CD4-positive, alpha-beta T cell treated with Interleukin-4 for 4 hours (primary cell): ENCODE measurements at places on chromosomes 7 and 10.

DNA sequence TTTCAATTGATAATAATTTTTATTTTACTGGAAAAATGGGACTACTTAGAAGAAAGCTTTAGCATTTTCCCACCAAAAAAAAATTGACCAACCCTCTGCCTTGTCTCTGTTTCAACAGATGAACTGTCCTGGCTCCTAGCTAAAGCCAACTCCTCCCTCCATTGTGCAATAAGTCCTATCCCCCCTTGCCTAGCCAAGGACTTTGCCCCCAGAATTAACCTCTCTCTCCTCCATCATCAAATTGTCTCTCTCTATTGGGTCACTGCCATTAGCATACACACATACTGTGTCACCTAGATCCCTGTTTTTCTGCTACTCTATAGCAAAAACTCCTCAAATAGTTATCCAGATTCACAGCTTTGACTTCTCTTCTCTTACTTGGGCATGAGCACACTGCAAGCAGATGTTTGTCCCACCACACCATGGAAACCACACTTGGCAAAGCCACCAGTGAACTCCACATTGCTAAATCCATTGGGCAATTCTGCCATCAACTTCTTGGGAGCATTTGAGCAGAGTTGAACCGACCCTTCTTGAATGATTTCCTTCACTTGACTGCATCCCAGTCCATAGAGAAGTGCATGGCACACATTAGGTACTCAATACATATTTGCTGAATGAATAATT is 91.4 kb upstream of the NEBL start:
- DNase-seq = no peak

- no peak for DNase-seq
Observed at GRCh38 chr10:60073781-60074656, 167.7 kb upstream of the CCDC6 start.

- DNase-seq = no peak
Observed at GRCh38 chr10:96501985-96502384, 11.7 kb downstream of the TLL2 start.

DNA sequence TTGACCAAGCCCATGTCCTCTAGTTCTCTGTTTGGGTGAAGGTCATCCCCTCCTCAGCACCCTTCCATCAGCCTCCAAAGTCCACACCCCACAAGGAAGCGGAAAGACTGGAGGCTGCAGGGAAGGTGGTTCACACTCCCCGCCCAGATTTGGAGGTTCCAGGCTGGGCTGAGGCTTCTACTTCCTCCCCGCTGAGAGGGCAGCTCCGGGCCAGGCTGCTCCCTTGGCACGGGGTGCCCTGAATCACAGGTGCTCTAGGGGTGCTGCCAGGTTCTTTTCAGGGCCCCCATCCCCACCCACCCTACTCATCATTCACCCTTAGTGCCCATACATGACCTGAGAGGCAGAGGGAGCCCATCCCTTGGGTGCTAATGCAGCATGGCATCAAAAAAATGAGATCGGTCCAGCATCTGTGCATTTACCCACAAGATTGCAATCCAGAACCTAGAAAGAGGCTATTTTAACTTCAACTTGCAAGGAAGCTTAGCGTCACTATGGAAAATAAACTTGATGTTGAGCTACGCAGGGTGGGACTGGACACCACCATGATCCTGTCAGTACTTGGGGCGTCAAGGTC is 47.3 kb upstream of the ZMIZ1 start:
- no peak for DNase-seq

- DNase-seq = no peak
Observed at GRCh38 chr7:27661811-27662489, 733 bp downstream of the HIBADH start.

DNA sequence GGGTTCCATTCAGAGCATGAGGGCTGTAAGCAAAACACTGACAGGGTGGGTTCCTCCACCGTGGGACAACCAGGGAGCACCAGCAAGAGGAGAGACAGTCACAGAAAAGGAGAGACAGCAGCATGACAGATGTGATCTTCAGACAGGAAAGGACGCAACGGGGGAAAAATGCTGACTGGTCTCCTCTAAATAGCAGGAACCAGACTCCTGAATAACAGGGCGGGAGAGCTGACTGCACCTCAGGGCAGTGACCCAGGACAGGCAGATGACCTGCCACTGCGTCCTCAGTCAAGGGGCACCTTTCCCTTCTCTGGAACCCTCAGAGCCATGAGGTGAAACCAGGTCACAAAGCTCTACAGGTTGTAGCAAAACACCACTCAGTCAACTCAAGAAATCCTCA is 37.0 kb downstream of the CDCA7L start:
- DNase-seq = no peak

DNA sequence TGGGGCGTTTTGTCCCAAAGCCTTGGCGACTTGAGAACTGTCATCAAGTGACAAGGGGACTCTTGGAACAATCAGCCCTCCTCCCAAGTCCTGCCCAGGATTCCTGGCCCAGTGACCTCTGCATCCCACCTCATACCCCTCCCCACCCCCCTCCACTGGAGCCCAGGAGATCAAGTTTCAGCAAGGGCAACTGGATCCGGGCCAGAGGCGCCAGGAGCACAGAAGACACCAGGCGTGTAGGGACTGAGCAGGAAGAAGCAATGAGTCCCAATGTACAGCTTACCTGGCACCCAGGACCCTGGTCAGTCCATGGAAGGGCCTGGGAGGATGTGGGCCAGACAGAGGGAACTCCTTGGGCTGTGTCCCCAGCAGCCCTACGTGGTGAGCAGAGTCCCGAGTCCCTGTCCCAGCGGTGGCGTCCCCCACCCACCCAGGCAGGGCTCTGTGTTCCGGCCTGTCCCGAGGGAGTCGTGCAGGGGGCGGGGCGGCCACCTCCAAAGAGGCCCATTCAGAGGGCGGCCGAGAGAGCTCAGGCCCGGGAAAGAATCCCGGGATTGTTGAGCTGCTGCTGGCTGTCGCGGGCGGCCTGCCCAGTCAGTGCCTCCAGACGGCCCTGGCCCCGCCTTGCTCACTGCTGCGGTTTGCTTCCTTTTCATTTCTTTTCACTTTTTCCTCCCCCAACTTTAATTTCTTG is 254.1 kb downstream of the TNS3 start:
- no peak for DNase-seq

DNA sequence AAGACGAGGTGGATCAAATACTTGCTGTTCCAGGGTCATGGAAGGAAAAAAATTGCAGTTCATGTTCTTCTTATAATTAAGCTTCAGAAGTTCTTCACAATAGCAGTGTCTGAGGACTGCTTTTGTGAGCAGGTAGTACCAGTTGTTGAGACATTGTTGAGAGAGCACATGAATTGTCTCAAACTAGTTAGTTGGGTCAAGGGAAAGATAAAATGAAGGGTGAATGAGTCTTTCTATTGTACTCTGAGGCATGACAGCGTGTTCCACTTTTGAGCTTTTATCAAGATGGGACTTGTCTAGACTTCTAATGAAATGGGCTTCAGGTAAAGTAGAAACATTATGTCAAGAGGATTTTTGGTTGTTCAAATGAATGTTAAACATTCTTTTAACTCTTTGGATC is 26.0 kb downstream of the KAT6B start:
- DNase-seq = no peak

- DNase-seq = no peak
Observed at GRCh38 chr7:96548664-96549063, 161.0 kb downstream of the SEM1 start.

DNA sequence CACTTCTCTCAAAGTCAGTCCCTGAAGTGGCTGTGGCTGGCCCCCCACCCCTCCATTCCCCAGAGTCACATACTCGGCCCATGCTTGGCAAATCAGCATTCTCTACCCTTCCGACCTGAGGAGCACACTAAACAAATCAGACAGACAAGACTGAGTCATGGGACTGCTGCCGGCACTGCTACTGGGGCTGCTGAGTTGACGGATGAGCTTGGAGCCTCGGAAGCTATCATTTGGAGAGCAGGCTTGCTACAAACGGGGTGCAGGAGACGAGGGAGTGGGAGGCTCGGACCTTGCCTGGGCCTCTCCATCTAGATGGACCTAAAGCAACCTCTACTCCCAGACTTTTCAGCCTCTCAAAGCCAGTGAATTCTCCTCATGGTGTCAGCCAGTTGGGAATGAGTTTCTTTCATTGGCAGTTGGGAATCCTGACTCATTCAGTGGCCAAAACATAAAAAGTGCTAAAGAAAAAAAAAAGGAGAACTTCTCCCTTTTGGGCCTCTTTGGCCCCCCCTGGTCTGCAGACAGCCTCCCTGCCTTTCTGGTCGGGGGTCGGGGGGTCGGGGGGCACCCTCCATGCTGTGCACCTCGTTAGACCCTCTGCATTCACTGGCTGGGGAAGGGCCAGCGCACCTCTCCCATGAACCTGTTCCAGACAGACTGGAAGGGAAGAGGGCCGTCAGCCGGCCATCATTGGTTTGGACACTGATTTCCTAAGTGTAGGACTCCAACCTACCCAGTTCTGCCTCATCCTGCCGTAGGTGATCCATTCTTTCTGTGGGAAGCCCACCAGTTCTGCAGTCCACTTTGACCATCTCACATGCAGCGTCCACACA is 52.3 kb upstream of the COL13A1 start:
- no peak for DNase-seq

- no peak for DNase-seq
Observed at GRCh38 chr7:101939136-101939695, 121.8 kb downstream of the CUX1 start.

- no peak for DNase-seq
Observed at GRCh38 chr10:113127261-113127900, 177.3 kb downstream of the TCF7L2 start.

DNA sequence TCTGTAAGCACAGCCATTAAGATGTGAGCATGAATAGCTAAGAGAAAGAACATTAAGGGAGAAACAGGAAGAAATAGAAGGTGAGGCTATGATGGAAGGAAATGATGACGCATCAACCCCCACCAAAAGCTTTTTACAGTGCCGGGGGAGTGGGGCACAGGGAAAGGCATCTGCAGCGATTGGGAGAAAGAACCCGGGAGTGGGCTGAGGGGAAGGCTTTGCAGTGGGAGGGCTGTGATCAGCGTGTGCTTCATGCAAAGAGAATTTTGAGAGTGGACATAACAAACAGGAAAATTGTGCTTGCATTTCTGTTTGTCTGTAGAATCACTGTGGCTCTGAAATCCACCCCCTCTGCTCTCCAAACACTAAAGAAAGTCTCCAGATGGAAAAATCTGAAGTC is 250.8 kb downstream of the KCNMA1 start:
- no peak for DNase-seq

GRCh38 chr10:7251696-7252465 is 159.0 kb downstream of the SFMBT2 start:
- DNase-seq = no peak

- DNase-seq = no peak
Observed at GRCh38 chr10:77773631-77774426, 136.2 kb upstream of the KCNMA1 start.

DNA sequence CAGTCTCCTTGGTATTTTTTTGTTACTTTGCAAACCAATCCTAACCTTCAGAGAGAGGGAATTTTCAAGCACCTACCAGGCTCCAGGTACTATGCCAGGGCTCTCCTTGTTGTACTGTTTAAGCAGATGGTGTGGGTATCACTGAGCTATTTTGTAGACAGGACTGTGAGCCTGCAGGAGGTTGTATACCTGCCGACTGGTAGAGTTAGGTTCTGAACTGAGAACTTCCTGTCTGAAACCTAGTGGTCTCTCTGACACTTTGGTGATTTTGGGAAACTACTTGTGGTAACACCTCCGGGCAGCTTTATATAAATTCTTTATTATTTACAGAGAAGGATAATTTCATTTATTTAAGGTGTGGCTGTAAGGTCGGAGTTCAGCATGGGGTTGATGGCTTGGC is 4.6 kb downstream of the ZNF853 start:
- no peak for DNase-seq

DNA sequence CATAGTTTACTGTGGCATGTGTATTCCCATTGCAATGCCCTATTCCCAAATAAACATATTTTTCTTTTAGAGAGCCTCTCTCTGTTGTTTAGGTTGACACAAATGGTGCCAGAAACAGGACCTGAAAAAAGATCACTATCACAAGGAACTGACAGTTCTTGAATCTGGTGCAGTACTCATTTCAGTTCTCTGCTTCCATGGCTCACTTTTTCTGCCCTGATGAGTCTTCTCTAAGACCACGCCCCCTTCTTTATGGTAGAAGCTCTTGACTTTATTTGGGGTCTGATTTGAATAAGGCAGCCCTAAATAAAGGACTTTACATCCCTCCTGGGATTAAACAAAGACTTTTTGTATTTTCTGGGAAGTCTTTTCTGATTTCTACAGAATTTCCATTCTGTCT is 3.5 kb upstream of the CCDC126 start:
- no peak for DNase-seq

DNA sequence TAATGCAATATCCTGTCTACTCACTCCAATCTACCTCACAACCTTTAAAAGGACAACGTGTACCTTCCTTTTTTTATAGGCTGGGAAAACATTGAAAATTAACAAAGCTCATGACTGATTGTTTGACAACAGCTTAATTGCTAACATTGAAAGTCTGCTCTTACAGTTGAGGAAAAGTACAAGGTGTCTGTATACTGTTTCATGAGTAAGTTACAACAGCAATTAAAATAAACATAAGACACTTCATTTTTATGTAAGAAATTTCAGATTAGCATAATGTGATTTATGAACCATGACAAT is 28.6 kb upstream of the NCAPG2 start:
- no peak for DNase-seq

- no peak for DNase-seq
Observed at GRCh38 chr10:49170632-49171325, 17.4 kb downstream of the TMEM273 start.

GRCh38 chr10:29438271-29438670 is 149.4 kb downstream of the LYZL1 start:
- no peak for DNase-seq

GRCh38 chr7:95690367-95690947 is 81.9 kb upstream of the DYNC1I1 start:
- peak; percentile 3 for DNase-seq

DNA sequence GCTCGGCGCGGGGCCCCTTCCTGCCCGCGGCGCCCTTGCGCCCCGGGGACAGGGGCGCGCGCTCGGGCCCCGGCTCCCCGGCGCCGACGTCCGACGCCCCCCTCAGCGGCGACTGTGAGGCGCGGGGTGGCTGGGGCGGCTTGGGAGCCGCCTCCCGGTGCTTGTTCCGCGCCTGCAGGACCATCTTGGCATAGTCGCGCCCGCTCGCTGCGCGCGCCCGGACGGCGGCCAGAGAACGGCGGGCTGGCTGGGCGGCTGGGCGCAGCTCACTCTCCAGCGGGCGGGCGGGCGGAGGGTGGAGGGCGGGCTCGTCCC is at the start of gene DPY19L1:
Gene DPY19L1, minus strand, starts transcription at position 275 of the 315 bp plus-strand sequence. Its CDS starts 91 bp downstream, at position 184.
- no peak for DNase-seq
